Suppressor macrophage (primary cell): ENCODE measurements at places on chromosomes 2 and 18.

- no peak for DNase-seq
These were observed 29.6 kb downstream of the SH3BP4 start for GRCh38 chr2:234981197-234982095.

DNA sequence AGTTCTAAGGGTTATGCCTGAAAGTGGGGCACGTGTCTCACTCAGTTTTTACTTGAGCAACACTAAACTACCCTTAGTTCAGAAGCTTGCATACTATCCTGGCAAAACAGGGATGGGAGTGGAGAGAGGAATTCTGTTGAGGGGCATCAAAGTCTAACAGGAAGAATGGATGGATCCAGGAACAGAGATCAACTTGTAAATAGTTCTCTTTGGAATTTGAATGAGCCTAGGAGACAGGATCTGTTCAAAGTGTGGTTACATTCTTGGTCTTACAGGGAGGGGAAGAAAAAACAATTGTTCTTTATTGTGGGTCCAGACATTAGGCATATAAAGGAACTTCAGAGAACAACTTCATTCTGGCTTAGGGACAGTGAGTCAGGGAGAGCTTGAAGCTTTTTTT, 560.2 kb downstream of the CNTNAP5 start:
- no peak for DNase-seq

- peak; percentile 63 for DNase-seq
These were observed 6.2 kb upstream of the ARMC9 start for GRCh38 chr2:231191896-231192872.

DNA sequence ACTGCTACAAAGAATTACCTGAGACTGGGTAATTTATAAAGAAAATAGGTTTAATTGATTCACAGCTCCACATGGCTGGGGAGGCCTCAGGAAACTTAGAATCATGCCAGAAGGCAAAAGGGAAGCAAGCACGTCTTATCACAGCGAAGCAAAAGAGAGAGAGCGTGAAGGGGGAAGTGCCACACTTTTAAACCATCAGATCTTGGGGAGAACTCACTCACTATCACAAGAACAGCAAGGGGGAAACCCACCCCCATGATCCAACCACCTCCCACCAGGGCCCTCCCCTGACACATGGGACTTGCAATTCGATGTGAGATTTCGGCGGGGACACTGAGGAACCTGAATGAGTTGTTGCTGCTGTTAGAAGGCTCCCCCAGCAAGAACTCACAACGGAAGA, 220.2 kb upstream of the PIEZO2 start:
- DNase-seq: peak; percentile 53

DNA sequence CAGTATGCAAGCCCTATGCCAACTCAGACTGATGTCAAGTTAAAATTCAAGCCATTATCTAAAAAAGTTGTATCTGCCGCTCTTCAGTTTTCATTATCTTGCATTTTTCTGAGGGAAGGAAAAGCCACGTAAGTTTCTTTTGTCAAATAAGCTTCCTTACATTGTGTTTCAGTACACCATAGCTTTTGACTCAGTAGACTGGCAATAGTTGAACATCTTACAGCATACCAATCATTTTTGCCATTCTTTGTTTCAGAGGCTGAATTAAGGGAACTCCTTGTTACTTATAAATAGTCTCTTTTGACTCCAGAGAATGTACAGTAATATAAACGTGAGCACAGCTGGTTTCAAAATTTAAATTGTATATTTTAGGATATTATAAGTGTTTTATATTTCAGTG, 120.6 kb downstream of the EHBP1 start:
- no peak for DNase-seq

GRCh38 chr2:161078211-161078539, 82.1 kb upstream of the TANK start:
- no peak for DNase-seq

DNA sequence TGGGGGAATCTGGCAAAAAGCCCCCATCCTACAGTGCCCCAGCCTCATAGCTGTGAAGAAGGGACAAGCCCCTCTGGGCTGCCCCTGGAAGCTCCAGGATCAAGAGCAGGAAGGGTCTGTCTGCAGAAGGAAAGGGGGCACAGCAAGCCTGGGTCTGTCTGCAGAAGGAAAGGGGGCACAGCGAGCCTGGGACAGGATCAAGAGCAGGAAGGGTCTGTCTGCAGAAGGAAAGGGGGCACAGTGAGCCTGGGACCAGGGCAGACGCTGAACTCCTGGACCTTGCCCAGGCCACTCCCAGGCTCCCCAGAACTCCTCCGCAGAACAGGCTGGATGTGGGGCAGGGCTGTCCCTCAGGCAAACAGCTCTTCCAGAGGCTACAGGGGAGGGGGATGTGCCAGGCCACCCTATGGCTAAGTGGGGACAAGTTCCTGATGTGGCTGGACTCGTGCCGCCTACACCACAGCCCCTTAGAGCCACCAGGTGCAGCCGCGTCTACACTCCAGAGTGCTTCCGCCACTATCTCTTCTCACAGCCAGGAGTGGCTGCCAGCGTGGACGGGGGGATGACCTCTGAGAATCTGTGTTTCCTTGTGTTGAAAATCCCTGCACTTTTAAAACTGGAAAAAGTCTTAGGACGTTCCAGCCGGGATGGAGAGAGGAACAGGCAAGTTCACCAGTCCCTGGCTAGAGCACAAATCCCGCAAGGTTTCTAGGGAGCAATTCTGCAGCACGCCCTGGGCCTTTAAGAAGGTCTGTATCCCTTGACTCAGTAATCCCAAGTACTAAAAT, 20.8 kb downstream of the KIF1A start:
- DNase-seq: no peak

- DNase-seq: no peak
These were observed 6.5 kb upstream of the LGALSL start for GRCh38 chr2:64447317-64448040.

DNA sequence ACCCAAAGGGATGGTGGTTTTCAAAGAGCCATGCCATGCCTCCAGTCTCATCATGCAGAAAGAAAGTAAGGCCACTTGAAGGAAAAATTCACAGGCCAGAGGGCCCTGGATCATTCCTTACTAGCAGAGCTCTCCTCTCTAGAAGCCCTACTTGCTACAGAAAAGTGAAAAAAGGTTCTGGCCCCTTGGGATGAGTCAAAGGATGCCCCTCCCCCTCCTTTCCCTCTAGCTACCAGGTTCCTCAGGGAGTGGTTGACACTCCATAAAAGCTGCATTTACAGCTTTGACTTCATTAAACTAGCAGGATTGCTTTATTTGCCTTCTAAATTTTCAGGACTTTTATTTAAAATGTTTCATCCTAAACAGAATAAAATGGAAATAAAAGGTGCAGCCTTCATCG, 21.2 kb downstream of the OSR1 start:
- no peak for DNase-seq

GRCh38 chr18:75462178-75462832, 34.8 kb upstream of the SMIM21 start:
- DNase-seq: no peak

DNA sequence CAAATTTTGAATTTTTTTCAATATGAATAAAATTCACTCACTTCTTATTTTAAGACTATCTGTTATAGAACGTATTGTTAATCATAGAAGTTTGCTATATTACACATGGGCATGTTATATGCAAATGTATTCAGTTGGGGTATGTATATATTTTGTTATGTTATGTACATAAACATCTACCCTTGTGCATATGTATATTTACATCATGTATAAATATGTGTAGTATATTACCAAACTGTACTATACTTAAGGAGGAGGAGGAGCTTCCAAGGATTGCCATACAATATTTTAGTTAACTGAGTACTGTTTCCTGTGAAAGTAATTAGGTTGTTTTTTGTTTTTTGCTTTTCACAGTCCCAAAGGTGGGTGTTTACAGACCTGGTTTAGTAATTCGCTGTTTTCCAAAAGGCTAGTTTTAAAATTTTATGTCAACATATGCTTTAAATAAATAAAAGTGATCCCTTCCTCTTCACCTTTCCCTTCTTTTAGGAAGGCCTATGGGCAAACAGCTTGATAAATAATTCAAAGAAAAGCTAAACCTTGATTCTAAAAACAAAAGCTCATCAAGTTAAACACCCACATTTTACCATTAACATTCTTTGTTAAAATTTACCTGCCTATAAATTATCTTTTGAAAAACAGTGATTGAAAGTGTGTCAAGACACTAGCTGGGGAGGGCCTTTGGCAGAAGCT, 12.9 kb upstream of the POU3F3 start:
- no peak for DNase-seq

DNA sequence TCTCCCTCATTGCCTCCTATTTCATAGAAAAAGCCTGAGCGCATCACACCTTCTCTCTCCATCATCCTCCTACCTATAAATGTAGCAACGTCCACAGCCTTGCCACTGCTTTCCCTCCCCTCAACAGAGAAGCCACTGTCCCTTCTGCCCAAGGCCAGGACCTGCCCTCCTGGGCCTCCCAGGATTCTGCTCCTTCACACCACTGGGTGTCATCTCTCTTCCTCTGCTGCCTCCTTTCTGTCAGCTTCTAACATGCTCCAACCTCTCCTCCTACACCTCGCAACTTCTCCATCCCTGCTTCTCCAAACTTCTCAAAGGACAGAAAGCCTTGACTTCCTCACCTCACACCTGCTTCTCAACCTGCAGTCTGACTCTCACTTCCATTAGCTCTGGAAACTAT, 21.2 kb upstream of the ME2 start:
- DNase-seq: peak; percentile 58

GRCh38 chr2:17160594-17160993, 357.6 kb downstream of the RAD51AP2 start:
- no peak for DNase-seq

GRCh38 chr2:23135481-23136100, 249.4 kb upstream of the KLHL29 start:
- DNase-seq: no peak

DNA sequence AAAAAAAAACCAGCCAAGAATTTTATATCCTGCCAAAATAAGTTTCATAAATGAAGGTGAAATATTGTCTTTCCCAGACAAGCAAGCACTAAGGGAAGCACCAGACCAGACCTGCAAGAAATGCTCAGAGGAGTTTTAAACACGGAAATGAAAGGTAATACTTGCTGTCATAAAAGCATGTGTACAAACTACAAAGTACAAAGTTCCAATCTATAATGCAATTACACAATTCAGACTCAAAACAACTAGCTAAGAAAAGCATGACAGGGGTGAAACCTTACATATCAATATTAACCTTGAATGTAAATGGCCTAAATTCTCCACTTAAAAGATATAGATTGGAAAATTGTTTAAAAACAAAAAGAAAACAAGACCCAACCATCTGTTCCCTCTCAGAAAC, 45.0 kb upstream of the ASXL3 start:
- DNase-seq: no peak

GRCh38 chr2:200230716-200231115, 75.8 kb upstream of the SPATS2L start:
- no peak for DNase-seq

DNA sequence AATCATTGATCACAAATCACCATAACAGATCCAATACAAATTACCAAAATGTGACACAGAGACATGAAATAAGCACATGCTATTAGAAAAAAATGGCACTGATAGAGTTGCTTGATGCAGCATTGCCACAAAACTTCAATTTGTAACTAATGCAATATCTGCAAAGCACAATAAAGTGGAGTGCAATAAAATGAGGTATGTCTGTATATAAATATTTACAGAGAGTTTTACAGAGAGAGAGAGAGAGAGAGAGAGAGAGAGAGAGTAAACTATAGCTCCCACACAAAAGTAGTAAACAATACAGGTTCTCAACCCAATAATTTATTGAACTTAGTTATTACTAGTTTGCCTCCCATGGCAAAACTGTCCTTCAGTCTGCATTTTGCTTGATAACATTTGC, 1807.0 kb downstream of the SUCLG1 start:
- no peak for DNase-seq

DNA sequence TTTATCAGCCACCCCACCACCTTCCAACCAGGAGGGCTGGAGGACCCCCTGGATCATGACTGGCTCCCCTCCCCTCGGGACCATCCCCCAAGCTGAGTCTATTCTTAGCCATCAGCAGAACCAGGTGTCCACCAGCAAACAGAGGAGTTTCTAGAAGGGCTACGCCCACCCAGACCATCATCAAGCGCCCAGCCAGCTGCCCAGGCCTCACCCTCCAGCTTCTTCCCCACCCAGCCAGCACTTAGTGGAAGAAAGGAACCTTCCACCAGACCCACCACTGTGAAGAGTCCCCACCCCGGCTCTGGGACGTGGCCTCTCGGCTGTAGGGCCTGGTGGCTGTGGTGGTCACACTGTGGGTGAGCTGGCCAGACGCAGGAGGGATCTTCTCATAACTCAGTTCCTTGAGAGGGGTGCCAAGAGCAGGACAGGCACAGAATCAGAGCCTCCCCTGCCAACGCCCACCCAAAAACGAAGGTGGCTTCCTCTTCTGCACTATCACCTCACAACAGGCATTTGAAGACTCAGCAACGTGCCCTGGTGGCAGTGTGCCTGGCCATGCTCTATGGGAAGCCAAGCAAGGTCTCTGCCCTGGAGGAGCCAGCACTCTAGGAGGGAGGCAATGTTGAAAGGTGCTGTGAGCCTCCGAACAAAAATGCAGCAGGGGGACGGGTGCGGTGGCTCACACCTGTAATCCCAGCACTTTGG, 19.0 kb downstream of the BIN1 start:
- no peak for DNase-seq

GRCh38 chr2:101464841-101465240, 10.1 kb downstream of the RFX8 start:
- DNase-seq: no peak

DNA sequence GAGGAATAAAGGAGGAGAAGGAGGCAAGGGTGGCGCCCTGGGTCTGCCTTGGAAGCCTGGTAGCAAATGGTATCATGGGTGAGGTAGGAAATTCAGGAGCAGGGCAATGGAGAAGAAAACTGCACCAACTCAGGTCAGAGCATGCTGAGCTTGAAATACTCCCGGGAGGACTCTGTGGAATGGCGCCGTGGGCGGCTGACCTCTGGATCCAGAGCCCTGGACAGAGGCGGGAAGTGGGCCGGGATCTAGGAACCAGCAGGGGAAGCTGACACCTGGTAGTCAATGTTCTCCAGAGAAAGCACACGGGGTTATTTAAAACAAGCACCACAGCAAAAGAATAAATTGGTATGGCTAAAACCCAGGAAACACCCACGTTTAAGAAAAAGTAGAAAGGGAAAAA, 161.3 kb downstream of the INO80D start:
- DNase-seq: no peak

- DNase-seq: peak; percentile 59
These were observed 940 bp downstream of the XRCC5 start for GRCh38 chr2:216109962-216110614.

DNA sequence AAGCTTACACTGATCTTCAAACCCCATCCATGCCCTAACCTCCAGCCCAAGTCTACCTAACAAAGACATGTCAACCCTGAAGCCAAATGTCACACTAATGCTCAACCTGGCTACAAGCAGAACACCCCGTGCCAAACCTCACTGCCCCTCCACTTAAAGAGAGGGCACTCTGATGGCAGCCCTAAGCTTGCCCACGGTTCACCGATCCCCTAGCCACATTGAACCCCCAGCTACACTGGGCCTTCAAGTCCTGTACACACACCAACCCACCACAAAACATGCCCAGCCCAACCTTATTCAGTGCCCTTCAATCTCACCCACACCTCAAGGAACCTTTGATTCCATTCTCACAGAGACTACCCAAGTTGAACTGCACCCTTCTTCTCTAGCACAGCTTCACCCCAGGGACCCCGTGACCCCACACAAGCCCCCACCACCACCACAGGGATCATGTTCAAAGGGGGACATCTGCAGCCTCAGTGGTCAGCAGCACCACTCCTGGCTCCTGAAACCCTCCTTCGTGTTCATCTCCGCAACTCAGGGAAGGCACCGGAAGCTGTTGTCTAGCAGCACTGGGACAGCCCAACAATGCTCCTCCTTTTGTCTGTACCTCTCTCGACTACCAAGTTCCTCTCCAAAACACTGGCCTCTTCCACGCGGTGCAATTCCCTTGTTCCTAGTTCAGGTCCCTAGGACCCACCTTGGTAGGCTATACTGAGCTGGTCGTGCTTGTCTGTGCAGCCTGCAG, 218.8 kb downstream of the CYP26B1 start:
- no peak for DNase-seq
